ENCODE measurements at places on chromosomes 12 and 14.

GRCh38 chr12:104796475-104796862, 161.6 kb downstream of the SLC41A2 start:
- no peak for DNase-seq

DNA sequence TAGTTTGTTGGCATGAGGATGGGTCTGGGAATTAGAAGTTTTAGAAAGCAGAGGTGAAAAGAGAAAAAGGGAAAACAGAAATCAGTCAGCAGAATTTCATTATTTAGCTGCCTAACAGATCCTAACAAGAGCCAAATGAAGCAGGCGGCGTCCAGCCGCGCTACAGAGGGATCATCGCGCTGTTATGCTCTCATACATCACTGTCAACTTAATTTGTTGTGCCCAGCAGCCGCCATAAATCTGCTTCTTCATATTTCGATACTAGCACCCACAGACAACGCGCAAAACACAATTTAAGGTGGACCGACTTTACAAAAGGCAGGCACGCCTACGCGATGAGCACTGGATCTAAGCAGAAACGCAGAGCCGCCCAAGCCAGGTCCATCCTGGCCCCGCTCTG, 66.7 kb downstream of the SETD3 start:
- DNase-seq: no peak

- DNase-seq: no peak
These were observed 463.9 kb downstream of the NPAS3 start for GRCh38 chr14:33402604-33403003.

- no peak for DNase-seq
These were observed 230.9 kb upstream of the NOVA1 start for GRCh38 chr14:26828741-26829140.

DNA sequence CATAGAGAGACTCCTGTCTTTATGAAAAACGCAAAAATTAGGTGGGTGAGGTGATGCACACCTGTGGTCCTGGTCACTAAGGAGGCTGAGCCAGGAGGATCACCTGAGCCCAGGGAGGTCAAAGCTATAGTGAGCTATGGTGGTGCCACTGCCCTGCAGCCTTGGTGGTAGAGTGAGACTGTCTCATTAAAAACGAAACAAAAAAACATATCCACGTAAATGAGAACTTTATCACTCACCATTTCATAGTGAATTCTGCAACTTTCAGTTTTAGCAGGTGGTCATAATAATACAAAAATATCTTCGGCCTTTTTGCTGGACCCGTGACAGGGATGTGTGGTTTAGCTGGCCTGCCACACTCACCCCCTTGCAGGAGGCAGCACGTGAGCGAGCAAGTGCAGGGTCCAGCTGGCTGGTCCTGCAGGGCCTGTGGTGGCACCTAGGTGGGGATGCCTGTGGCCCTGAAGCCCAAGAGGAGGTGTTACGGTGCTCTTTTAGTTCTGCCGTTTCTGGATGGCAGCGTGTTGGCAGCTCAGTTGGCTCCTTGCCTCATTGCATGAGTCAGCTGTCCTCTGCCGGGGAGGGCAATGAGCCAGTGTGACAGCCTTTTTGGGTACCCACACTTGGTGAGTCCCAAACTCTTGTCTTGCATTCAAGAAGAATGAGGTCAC, 1330.7 kb upstream of the TMEM132C start:
- DNase-seq: no peak

GRCh38 chr14:100391724-100392123, 68.6 kb downstream of the SLC25A47 start:
- no peak for DNase-seq
